ENCODE measurements at places on chromosomes 7 and 10.

DNA sequence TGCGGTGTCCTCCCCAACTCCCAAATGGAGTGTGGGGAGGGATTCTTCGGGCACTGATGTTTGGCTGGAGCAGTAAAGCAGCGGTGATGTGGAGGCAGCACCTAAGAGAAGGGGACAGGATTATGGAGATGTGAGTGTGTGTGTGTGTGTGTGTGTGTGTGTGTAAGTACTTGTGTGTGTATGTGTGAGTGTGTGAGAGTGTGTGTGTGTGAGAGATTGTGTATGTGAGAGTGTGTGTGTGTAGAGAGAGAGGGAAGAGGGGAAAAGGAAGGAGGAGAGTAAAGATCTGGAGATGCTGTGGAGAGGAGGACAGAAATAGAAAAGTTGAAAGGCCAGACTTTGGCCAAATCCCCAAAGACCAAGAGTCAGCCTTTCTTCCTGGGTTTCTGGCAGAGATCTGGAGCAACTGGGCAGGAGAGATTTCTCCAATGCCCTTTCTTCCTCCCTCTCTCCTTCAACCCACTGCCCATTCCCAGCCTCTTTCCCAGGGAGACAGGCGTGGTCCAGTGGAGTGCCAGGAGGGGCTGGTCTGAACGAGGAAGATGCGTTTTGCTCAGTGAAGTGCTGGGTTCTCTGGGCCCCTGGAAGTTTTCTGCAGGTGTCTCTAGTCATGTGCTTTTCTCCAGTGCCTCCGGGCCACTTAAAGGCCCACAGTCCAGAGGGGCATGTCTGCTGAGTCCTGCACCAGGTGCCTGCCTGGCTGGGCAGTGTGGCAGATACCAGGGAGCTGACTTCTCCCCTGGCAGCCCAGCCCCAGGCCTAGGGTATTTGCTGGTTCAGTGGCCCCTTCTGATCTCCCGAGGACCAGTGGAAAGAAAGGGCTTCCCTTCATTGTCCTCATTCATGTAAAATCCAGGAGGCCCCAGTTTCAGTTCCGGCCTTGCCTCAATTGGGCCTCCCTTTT is 60.5 kb downstream of the HK1 start:
- no peak for DNase-seq

- no peak for DNase-seq
These were observed 238.2 kb downstream of the DNAJB6 start for GRCh38 chr7:157574914-157575586.

- no peak for DNase-seq
These were observed 34.5 kb upstream of the C10orf120 start for GRCh38 chr10:122733931-122734665.

GRCh38 chr10:47189802-47190201 is 110.2 kb upstream of the GDF10 start:
- no peak for DNase-seq

DNA sequence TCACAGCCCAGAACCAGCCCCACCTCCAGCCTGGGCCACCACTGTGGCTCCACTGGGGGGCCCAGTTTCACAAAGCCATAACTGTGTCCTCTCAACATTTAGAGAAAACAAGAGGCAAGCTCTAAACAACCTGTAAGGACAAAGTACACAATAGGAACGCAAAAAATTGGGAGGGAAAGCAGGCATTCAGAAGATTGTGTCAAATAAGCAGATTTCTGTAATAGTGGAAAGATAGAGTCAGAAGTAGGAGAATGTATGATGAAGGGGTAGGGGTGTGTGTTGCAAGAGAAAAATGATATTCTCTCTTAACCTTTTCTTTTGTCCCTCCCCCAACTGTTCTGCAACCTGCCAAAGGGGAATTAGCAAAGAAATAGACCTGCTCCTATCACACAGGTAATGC is 449.9 kb upstream of the NPVF start:
- DNase-seq, result no peak

DNA sequence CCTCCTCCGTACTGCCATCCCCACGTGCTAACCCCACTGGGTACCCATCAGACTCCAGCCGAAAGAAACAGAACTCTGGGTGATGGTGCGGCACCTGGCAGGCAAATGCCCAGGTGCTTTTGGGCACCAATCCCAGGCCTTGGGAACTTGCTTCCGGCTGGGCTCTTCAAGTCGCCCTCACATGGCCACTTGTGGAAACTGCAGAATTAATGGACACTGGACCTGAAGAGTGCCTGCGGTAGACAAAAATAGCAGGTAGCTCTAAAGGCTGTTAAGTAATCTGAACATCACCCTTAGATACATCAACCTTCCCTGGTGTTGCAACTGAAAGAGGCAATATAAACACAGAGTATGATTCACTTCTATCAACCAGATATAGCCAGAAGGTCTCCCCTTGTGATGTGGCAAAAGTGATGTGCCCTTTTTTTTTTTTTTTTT is 644.4 kb downstream of the GRM8 start:
- DNase-seq, result no peak

DNA sequence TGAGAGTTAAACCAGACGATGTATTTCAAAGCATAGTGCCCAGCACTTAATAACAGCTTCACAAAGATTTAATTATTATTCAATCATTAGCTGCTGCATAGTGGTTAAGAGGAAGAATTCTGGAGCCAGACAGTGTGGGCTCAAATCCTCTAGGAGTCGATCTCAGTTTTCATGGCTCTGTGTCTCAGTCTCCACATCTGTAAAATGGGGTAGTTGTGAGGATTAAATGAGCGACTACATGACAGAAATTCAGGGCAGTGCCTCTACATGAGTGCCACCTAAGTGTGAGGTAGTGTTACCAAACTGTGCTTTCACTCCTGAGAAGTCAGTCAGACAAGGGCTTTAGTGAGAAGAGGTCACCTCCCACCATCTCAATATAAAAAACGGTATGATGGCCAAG is 81.7 kb upstream of the FGFR2 start:
- no peak for DNase-seq

All from stimulated activated CD4-positive, alpha-beta T cell treated with anti-CD3 and anti-CD28 coated beads, Interleukin-15, amount 100 ng/mL, for 1 hour (primary cell).